ENCODE measurements at places on chromosomes 2 and 18.

DNA sequence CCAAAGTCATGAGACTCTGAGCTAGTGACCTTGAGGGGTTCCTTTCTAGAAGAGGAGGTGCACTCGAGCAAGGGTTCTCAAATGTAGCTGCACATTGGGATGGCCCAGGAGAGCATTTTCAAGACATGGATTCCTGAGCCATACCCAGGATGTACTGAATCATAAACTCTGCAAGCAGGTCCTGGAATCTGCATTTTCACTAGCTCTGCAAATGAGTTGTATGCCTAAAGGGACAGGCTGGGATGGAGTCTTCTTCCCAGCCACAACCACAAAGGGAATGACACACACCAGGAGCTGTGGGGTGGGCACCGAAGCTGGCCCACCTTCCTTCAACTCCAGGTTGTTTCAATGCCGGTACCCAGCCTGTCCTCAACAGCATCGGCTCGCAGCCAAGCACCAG, 90.6 kb downstream of the GALNT14 start:
- peak; percentile 43 for DNase-seq

DNA sequence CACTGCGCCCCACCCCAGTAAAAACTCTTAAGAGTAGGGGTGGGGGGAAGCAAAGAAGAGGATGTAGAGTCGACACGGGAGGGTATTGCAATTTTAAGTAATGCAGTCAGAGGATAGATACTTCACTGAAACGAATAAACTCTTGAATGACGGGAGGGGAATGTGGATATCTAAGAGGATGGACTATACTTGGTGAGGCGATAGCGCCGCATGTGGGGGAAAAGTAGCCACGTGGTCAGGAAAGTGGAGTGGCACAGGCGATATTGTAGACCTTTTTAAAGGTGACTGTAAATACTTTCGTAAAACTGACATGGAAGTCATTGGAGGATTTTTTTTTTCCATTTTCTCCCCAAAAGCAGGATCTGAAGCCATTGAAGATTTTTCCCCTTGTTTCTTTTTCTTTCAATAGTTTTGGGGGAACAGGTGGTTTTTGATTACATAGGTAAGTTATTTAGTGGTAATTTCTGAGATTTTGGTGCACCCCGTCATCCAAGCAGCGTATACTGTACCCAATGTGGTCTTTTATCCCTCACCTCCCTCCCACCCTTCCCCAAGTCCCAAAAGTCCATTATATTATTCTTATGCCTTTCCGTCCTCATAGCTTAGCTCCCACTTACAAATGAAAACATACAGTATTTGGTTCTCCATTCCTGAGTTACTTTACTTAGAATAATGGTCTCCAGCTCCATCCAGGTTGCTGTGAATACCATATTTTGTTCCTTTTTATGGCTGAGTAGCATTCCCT, 13.8 kb downstream of the CLK1 start:
- DNase-seq, result no peak

DNA sequence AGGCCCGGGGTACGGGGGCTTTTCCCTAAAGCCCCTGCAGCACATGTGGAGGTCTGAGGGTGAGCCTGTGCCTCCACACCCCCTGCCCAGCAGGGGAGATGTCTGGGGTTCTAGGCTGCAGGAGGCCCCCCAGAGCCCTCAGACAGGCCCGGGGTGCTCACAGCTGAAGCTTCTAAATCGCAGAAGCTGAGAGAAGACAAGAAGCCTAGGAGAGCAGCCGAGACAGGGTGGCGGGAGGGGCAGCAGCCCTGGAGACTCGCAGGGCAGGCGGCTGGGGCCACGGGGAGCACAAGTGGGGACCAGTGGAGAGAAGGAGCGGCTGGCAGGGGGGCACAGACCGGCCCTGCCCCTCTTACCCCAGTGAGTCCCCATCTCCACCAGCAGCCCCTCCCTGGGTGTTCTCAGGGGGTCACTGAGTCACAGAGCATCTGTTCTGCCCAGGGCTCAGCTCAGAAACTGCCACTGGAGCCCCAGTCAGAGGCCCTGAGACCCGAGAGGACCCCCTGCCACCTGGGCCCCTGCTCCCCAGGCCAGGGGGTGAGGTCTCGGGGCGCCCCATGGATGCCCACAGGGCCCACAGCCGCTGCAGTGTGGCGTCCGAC, 26.1 kb downstream of the GPC1 start:
- DNase-seq, result no peak

- DNase-seq, result peak; percentile 90
Observed at GRCh38 chr2:20506201-20506685, 59.4 kb downstream of the RHOB start.

DNA sequence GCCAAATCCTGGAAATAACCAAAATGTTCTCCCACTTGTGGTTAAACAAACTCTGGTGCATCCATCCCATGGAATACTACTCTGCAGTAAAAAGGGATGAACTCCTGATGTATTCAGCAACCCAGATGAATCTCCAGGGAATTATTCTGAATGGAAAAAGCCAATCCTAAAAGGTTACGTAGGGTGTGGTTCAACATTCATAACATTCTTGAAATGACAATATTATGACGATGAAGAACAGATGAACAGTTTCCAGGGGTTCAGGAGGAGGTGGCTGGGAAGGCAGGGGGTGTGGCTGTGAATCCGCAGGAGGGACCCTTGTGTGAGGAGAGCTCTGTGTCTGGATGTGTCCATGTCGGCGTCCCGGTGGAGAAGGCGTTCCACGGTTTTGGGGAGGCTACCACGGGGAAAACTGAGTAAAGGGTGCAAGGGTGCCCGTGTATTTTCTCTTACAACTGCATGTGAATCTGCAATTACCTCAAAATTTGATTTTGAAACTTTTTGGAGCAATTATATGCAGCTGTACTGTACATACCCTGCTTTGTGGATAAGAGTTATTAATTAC, 47.3 kb downstream of the KCNG2 start:
- DNase-seq, result no peak
